Mammary epithelial cell (primary cell): ENCODE measurements at places on chromosomes 2 and 18. TPM values are rescaled to one million over a fixed set of nuclear protein-coding genes. Genes with fewer than 3 reads are reported as not detected.

The AKAIN1 gene
- total RNA-seq = not detected

The GALNT14 gene
- 12.7 TPM for total RNA-seq

The TEX44 gene
- total RNA-seq = not detected in 2 replicates

The KANSL1L gene
- total RNA-seq = 6.1 TPM in 2 replicates

The CDH7 gene
- not detected for total RNA-seq

GRCh38 chr2:30960213-30960612, 153.0 kb upstream of the CAPN13 start:
- DNase-seq = no peak

DNA sequence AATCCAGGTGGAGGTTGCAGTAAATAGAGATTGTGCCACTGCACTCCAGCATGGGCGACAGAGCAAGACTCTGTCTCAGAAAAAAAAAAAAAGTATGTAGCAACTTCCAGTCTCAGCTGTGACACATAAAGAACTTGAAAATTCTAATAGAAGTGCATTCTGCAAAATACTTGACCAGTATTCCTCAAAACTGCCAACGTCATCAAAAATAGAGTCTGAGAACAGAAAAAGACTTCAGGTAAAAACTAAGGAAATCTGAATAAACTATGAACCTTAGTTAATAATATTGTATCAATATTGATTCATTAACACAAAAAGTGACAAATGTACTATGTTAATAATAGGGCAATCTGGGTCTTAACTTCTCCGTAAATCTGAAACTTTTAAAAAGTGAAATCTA, 76.7 kb upstream of the WDR75 start:
- no peak for DNase-seq

- DNase-seq = no peak
Measured at GRCh38 chr2:121791290-121791689, 35.8 kb downstream of the TSN start.

GRCh38 chr2:46615555-46615954, 136.2 kb downstream of the TMEM247 start:
- DNase-seq = no peak

DNA sequence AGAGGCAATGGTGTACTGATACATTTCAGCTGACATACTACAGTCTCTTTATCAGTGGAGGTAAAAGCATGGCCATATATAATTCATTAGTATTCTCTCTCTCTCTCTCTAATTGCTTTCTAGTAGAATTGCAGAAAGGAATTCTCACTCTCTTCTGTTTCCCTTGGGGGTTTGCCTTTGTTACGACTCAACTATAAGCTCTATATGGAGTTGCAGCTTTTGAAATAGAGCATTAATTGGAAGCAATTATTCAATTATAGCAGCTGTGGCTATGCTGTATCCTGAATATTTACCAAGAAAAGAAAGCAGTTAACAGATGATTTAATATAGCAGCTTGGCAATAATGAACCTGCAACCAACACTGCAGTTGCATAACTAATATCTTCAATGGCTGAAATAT, 132.7 kb upstream of the STON1 start:
- DNase-seq = no peak

GRCh38 chr2:164823126-164823525, 18.5 kb downstream of the COBLL1 start:
- no peak for DNase-seq
